Prostate gland (tissue), 2 donors: ENCODE measurements at places on chromosomes 7 and 10. TPM values are rescaled to one million over a fixed set of nuclear protein-coding genes. Genes with fewer than 3 reads are reported as not detected.

The OPN4 gene
- not detected for total RNA-seq

The PMPCB gene
- 57.0 TPM for total RNA-seq

The C10orf105 gene
- not detected for total RNA-seq

The EEPD1 gene
- 21.9 TPM for total RNA-seq

The LRRC61 gene
- total RNA-seq = 25.8 TPM

The NRP1 gene
- total RNA-seq = 37.1 TPM

The ACTR3C gene
- 15.1 TPM for total RNA-seq

The VGF gene
- total RNA-seq = 0.68 TPM

The EVX1 gene
- total RNA-seq = 5.1 TPM

The CYP2C19 gene
- not detected for total RNA-seq

The VENTX gene
- total RNA-seq = 1.8 TPM

The SPDYE9 gene
- total RNA-seq = not detected

The ERCC6 gene
- total RNA-seq = 45.5 TPM

The OR2A42 gene
- not detected for total RNA-seq

The FAM24A gene
- total RNA-seq = not detected

The ABCB8 gene
- total RNA-seq = 50.6 TPM

The PDGFA gene
- 75.0 TPM for total RNA-seq

- no peak for DNase-seq
These were observed 76.2 kb upstream of the KIAA1217 start for GRCh38 chr10:24132741-24133140.

DNA sequence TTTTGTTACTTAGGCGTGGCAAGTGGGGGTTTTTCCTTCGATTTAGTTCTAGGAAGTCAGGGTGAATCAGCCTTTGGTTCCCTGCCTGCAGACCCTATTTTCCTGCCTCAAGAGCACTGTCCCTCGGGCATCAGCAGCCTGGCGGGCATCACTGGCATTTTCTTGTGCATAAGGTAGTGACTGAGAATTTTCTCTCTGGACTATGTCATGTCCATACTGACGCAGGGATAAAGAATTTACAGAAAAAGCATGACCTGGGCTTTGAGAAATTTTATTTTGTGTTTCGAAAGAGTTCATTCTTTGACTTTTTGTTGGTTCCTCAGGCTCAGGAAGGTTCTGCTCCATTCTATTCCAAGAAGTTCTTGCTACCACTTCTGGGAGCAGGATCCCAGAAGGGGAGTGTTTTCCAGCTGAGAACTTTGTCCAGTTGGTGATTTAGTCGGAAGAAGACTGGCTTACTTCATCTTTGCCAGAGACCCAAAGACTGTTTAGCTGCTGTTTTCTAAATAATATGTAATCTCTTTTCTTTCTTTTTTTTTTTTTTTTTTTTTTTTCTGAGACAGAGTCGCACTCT is 213.9 kb upstream of the SH2B2 start:
- DNase-seq = no peak

DNA sequence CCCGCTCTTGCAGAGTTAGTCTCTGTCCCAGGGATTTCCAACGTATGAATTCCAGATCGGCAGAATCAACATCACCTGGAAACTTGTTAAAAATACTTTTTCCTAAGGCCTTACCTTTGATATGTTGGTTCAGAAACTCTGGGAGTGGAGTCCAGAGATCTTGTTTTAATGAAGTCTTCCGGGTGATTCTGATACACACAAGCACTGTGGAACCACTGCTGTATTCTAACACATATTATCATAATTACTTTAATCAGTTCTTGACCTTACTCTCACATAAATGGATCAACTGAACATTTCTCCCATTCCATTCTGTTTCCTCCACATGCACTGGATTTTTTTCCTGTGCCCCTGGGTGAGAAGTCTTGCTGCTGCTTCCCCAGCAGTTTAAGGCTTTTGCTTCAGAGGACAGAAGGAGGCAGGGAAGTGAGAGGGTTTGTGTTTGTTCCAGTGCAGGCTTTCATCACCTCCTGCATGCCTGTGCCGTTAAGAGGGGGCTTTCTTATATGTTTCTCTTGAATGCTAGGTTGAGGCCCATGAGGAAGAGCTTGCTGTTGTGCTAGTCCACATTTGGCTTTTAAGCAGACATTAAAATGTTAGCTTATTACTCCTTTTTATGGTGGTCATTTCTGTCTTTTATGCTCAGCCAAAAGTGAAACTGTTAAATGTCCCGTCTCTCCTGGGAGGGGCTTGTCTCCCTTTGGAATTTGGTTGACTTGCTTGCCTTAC is 32.4 kb downstream of the CCSER2 start:
- DNase-seq = no peak

GRCh38 chr10:131000743-131001142 is 310.8 kb downstream of the TCERG1L start:
- DNase-seq = no peak

DNA sequence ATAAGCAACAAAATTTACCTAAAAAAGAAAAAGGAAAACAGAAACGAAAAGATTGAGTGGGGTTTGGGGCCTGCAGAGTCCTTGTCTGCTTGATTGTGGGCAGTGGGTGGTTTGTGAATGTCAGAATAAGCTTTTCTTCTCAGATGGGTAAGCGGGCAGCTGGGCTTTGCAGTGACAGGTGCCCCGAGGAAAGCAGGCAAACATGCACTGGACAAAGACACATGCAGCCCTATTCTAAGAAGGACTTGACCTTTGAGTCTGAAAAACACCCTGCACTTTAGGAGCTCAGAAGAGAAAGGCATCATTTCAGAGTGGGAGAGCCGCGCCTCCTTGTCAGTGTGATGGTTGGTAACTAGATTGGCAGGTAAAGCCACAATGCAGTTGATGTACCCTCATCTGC is 562.7 kb downstream of the PTPRN2 start:
- no peak for DNase-seq

GRCh38 chr7:102813191-102814024 is 64.6 kb downstream of the FAM185A start:
- no peak for DNase-seq

GRCh38 chr10:61973169-61973568 is 71.7 kb downstream of the ARID5B start:
- no peak for DNase-seq

GRCh38 chr10:117550599-117551329 is 8.2 kb downstream of the EMX2 start:
- DNase-seq = no peak

GRCh38 chr10:71319042-71319799 is at the start of gene SLC29A3:
TSS of gene SLC29A3 (plus strand) at chr10:71319259. CDS start at chr10:71319310, 51 bp downstream.
- DNase-seq = peak; percentile 82

DNA sequence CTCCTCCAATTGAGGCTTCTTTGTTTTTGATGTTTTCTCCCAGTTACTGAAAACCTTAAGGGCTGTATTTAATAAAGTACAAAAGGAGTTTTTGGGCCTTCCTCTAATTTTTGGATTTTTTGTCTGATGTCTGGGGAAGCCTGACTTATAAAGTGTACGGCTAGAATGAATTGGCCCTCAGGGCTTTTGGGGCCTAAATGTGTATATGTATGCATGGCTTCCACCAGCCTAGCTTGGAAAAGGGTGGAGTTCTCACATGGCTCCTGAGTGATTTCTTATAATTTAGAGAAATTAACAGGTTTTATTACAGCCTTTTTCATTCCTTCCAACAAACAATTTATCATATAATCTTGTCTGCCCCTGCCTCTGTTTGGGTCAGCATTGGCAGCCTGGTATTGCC is 10.4 kb upstream of the TBATA start:
- no peak for DNase-seq

- DNase-seq = no peak
These were observed 128.5 kb upstream of the PFKP start for GRCh38 chr10:2938869-2939268.

GRCh38 chr7:44247868-44248651 is 47.3 kb downstream of the YKT6 start:
- no peak for DNase-seq

DNA sequence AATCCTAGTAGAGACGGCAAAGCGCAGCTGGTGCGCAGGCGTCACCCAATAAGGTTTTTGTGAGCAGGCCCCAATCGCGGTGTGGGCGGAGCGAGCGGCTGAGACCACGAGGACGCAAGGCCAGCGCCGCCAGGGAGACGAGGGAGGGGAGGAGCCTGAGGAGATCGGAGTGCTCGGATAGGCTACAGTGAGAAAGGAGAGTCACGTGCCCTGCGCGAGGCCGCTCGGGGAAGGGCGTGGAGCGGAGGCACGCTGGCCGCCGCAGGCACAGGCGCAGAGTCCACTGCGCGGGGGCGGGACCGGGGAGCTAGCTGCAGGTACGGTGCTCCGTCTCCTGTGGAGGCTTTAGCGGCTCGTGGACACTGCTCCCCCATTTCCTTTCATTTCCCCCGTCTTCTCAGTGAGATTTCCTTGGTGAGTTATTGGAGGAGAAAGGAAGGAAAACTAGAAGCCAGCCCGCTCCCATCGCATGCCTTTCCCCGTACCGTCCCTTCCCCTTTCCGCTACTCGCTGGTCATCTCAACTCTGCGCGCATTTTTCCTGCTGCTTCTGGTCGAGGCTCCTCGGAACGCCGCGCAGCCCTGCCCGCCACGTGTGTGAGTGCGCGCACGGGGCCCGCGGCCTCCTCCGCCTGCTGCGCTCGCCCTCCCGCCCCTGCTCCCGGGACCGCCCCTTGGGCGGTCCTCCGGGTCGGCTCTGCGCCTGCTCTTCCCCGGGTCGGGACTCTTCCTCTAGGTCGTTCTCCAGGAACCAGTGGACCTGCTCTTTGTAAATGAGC is at the start of gene THNSL1:
TSS of gene THNSL1 (plus strand) at position 237 of the 778 bp plus-strand sequence. CDS start 6,612 bp downstream, outside the sequence.
- peak; percentile 98 for DNase-seq

GRCh38 chr7:71198887-71199286 is 66.9 kb downstream of the GALNT17 start:
- DNase-seq = peak; percentile 40

DNA sequence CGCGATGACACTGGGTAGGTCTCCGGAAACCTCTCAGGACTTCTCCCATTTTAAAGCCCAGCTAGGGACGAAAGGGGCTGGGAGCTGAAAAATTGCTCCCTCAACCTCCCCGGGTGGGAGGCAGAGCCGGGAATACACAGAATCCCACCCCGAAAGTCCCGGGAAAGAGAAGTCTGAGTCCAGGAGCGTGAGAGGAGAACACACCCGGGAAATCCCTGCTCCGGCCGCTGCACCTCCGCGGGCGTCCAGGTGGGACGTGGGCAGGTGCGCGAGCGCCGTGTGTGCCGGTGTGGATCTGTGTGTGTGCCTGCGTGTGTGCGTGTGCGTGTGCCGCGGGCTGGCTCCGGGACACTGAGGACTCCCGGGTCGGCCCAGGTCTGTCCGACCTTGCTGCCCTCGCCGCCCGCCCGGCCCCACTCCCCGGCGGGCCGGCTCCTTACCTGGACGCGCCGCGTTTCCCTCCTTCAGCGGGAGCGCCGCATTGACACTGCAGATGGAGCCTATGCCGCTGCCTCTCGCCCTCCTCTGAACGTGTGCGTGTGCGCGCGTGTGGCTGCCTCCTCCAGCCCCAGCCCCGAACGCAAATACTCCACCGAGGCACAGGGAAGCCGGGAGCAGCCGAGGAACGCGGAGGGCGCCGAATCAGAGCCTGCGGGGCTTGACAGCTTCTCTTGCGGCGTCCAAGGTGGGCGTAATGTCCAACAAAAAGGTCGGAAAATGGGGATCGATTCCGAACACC is at the start of gene PLXNA4:
TSS of gene PLXNA4 (minus strand) at position 489 of the 739 bp plus-strand sequence. CDS start 67,777 bp downstream, outside the sequence.
- DNase-seq = no peak

- DNase-seq = no peak
These were observed 107.4 kb downstream of the WDFY4 start for GRCh38 chr10:48792121-48792520.

DNA sequence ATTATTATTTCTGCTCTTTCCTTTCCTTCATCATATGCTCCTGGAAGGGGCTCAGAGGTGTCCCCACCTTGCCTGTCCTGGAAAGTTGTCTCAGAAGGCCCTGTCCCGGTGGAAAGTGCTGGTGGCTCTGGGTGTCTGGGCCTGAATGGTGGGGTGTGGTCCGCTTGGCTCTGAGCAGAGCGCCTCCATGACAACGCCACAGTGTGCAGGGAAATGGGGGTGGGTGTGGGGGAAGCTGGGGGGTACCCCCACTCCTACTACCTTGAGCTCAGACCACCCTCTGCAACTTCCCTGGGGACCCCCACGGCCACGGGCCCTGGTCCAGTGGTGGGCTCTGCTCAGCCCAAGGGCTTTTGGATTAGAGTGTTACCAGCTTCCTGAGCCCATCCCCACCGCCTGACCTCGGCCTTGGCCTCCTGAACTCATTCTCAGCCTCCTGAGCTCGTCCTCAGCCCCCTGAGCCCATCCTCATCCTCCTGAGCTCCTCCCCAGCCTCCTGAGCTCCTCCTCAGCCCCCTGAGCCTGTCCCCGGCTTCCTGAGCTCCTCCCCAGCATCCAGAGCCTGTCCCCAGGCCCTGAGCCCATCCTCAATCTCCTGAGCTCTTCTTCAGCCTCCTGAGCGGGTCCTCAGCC is 106.4 kb upstream of the FAM20C start:
- no peak for DNase-seq

DNA sequence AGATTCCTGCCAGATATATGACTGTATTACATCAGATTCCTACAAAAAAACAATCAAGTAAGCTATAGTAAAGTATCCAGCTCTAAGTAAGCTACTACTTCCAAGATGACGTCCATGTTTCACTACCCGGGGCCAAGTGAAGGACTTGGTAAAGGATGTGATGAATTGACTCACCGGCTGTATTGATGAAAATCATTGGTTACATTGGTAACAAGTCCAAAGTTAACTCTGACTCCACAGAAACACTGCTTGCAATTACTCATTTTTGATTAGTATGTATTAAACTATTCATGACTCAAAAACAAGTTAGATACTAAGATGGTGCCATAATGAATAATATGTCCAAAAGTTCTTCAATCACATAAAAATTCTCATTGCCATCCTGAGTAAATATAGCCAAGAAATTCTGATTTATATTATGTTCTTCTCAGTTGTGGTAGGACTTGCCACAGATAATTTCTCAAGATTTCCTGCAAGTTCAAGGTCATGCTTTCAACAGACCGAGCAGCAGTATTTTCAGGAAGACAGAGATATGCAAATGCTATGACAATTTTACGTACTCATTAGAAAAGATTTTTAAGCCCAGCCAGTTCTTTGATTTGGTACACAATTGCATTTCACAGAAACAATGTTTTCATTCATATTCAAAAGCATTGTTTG is 12.6 kb upstream of the DNAJC1 start:
- DNase-seq = no peak
